ENCODE measurements at places on chromosomes 5 and 9. TPM values are rescaled to one million over a fixed set of nuclear protein-coding genes. Genes with fewer than 3 reads are reported as not detected.

KCNIP1 gene
- total RNA-seq: 0.20 TPM

NME5 gene
- total RNA-seq: 0.39 TPM

ANKRD34B gene
- total RNA-seq: not detected

GCNT4 gene
- total RNA-seq: 0.44 TPM

HARS1 gene
- total RNA-seq: 83.4 TPM

NR4A3 gene
- total RNA-seq: 0.20 TPM

OR13C3 gene
- total RNA-seq: not detected

GLDC gene
- 2.1 TPM for total RNA-seq

NR2F1-AS1 gene
- total RNA-seq: 7.9 TPM

NTNG2 gene
- total RNA-seq: not detected

GABRB2 gene
- total RNA-seq: not detected

MTX3 gene
- 5.4 TPM for total RNA-seq

CCDC192 gene
- total RNA-seq: not detected

PTGDS gene
- total RNA-seq: not detected

NKD2 gene
- 0.25 TPM for total RNA-seq

GDA gene
- 2.7 TPM for total RNA-seq

POLR3G gene
- 16.7 TPM for total RNA-seq

ACER2 gene
- 9.1 TPM for total RNA-seq

TRIM32 gene
- total RNA-seq: 15.7 TPM

BTNL3 gene
- not detected for total RNA-seq

PCDHGA3 gene
- total RNA-seq: 0.49 TPM

SUSD3 gene
- total RNA-seq: 0.10 TPM

STKLD1 gene
- total RNA-seq: 0.49 TPM

OR1J4 gene
- total RNA-seq: not detected

PCDHB4 gene
- total RNA-seq: 0.10 TPM

AGXT2 gene
- not detected for total RNA-seq

LRRC70 gene
- 19.9 TPM for total RNA-seq

GLRA1 gene
- total RNA-seq: not detected

OR2Y1 gene
- total RNA-seq: not detected

TMEM171 gene
- 17.6 TPM for total RNA-seq

FCN1 gene
- not detected for total RNA-seq

NREP gene
- total RNA-seq: 8.5 TPM
